AML-193 (cell line): ENCODE measurements at places on chromosomes 7 and 10.

GRCh38 chr10:124569623-124570470, 108.2 kb downstream of the LHPP start:
- DNase-seq: no peak

DNA sequence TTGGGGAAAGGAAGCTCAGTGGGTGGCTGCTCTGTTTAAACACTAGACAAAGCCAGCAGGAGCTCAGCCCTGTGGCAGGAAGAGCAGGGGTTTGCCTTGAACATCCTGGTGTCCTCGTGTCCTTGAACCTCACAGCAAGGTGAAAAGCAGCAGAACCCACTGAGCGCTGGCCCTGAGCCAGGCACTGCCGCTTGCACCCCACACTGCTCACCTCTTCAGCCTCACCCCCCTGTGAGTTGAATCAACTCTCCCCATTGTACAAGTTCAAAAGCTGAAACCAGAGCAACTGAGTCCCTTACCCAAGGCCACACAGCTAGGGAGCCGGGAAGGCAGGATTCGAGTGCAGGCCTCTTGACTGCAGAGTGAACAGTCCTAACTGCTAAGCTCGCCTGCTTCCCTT, 32.0 kb downstream of the SLC29A3 start:
- DNase-seq: no peak

DNA sequence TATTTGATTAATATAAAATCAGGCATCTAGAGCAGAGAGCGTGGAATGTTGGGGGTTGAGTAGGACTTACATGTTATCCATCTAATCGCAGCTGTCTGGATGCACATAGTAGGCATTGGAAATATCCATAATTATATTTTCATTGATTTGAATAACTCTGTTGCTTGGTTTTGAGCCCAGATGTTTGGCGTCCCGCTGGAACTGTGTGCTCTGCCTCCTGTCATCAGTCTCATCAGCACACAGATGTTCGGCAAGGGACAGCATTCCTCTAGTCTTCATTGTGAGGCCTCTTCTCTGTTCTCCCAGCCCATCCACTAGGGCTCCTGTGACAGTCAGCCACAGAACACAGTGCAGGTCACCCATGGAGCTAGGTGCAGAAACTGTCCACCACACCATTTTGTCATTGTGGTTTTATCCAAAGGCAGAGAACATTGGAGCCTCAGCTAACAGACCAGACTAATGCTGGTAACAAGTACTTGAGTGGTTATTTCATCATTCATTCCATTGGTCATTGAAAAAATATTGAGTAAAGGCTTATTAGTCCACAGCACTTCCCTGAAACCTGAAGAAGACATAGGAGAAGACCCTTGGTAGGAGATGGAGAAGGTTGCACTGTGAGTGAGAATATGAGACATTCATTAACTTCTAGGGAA, 927.4 kb downstream of the LRMDA start:
- no peak for DNase-seq

DNA sequence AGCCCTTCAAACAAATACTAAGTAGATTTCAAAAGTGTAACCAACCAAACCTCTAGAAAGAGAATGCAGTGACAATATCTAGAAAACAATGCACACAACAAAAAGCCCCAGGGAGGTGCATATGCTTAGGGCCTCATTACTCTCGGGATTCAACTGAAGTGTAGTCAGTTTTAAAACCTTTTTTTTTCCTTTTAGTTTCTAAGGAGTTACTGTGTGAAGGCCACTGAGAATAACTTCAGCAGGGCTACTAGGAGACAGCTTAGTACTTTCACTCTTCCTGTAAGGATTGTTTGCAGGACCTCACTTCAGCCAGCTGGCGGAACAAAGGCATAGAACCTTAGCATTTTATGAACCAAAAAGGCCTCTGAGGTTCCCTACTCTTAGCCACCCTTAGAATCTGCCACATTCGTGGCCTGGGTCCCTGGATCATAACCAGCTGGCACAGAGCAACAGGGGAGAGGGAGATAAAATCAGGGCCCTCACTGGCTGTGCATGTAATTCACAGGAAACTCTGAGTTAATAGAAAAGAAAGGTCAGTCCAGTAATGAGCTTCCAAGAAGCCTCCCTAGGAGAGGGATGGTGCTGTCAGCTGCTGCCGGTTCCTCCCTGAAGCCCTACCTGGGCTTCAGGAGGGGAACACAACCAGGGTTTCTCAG, 3.6 kb downstream of the VOPP1 start:
- DNase-seq: no peak

DNA sequence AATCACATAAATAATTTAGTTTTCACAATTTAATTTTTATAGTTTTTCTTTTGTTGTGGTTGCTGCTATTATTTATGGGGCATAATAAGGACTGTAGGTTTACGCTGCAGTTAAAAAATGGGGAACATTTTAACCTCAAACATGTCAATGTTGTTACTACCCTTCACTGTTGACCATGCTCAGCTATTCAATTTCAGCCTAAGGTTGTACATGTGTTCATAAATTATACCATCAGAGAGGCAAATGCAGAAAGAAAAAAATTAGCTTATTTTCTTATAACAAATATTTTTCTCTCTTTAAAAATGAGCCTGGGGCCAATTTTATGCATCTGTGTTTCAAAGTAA, 110.1 kb upstream of the PITRM1 start:
- DNase-seq: no peak

- DNase-seq: no peak
Observed at GRCh38 chr7:16438988-16439387, 17.6 kb upstream of the CRPPA start.

GRCh38 chr10:34520084-34520483, 295.0 kb downstream of the PARD3 start:
- DNase-seq: no peak

DNA sequence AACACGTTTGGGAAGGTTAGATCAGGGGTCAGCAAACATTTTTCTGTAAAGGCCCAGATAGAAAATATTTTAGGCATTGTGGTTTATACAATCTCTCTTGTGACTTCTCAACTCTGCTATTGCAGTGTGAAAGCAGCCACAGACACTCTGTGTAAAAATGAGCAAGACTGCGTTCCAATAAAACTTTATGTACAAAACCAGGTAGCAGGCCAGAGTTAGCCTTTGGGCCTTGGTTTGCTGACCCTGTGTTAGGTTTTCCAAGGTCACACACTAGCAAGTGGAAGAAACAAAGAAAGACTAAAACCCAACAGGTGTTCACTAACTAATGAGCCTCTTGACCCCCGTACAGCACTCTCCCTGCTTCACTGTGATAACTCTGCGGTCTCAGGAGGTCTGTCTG, 14.9 kb upstream of the PAXIP1 start:
- DNase-seq: no peak

DNA sequence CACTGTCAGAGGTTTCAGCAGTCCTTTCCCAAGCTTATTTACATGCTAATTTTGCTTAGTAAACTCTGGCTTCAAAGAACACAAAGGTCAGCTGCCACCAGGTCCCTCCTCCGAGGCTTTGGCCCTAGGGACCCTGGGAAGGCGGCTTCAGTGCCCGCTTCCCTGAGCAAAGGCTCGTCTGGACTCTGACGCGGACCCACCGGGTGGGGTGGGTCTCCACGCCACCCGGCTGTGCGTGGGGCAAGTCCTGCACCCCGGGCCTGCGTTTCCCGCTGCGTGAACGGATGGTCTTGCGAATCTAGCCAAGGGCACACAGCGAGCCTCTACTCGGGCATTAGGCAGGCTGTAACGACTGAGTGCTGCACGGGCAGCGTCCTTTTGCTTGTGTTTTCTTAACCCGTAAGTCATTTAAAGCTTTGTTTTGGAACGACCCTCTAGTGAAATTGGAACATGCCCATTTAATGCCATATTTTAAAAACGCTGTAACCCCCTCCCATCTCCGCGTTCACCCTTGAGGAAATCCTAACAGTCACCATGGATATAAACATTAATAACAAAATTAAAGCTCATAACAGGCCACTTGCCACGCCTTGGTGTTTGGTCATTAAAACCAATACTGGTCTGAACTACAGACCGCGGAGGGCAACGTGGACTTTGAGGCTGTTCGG, 828 bp downstream of the BNIP3 start:
- DNase-seq: no peak

DNA sequence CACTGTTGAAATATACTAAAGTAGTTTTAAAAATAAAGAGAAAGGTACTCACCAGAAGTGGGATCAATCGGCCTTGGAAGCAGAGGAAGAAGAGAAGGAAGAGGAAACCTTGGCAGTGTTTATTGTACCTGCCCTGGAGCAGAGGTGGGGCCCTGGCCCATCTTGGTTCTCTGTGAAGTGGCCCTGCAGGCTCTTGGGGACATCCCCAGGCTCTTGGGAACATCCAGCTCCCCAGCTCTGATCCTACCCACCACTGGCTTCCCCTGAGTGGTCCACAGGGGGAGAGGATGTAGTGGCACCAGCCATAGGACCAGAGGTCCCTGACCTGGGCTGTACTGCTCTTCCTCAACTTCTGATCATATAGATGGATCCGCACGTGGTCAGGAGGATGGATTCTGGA, 22.3 kb upstream of the RET start:
- no peak for DNase-seq

DNA sequence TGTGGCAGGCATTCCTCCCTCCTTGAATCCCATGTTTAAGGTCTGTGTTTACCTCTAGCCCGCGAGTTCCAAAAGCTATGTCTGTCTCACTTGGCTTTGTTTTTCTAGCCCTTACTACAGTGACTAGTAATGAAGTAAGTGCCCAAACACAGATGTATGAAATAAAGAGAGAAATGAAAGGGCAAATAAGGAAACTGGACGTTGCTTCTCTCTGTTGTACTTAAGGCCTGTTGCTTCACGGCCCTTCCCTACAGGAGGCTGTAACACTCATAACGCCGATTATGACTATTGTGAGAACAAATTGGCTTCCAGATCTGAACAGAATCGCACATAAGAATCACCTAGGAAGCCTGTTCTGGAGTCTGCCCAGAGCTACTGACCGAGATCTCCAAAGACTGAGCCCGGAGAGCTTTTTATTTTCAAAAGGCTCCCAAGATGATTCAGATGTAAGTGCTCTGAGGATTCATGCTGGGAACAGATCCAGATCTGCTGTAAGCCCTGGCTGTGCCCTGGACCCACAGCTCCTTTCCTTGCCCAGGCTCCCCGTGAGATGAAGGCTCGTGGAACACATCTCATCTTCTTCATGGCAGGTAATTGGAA, 432.6 kb downstream of the SDK1 start:
- DNase-seq: no peak

DNA sequence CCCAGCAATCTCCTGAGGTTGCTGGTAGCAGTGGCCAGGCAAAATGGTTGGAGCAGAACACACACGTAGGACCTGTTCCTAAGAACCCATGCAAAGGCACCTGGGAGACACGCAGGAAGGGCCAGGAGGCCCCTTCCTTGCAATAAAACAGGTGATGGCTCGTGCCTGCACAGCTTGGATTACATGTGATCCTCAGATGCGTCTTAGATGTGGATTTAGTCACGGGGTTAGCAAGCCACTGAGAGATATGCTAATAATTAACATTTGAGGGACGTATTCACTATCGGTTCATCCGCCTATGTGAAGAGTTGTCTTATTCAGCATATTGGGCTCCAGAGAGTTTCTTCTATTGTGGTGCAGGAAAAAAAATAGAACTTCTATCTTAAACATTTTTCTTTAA, 4.6 kb upstream of the RHEB start:
- no peak for DNase-seq

GRCh38 chr7:98870121-98870651, 372 bp upstream of the TMEM130 start:
- peak; percentile 28 for DNase-seq

- no peak for DNase-seq
Observed at GRCh38 chr7:65809259-65809981, 63.5 kb upstream of the VKORC1L1 start.

GRCh38 chr7:139043823-139044812, 8.3 kb upstream of the ZC3HAV1L start:
- DNase-seq: no peak

DNA sequence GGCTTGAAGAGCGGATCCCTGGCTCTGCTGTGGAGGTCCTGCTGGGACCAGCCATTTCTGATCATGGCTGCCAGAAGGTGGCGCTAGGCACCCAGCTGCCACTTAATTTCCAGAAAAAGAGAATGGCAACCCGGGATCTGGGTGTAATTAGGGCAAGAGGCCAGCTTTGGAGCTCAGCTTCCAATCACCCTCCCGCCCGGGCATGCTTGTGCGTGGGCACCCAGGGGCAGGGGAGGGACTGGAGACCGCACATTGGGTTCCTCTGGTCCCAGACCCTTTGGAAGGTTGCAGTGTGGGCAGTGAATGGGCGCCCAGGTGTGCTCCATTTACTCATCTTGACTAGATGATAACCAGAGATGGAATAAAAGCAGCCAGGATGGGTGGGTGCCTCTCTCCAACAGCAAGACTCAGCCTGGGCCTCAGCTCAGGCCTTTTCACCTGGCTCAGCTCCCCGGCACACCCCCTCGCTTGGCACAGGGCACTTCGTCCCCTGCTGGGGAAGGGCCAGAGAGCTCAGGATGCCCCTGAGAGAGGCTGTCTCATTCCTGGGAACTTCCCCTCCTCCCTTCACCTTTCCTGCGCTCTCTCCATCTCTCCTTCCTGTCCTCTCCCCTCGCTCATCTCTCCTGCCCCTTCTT, 14.7 kb downstream of the FAM241B start:
- DNase-seq: peak; percentile 18

- DNase-seq: no peak
Observed at GRCh38 chr10:48343106-48343505, 36.6 kb downstream of the MAPK8 start.

DNA sequence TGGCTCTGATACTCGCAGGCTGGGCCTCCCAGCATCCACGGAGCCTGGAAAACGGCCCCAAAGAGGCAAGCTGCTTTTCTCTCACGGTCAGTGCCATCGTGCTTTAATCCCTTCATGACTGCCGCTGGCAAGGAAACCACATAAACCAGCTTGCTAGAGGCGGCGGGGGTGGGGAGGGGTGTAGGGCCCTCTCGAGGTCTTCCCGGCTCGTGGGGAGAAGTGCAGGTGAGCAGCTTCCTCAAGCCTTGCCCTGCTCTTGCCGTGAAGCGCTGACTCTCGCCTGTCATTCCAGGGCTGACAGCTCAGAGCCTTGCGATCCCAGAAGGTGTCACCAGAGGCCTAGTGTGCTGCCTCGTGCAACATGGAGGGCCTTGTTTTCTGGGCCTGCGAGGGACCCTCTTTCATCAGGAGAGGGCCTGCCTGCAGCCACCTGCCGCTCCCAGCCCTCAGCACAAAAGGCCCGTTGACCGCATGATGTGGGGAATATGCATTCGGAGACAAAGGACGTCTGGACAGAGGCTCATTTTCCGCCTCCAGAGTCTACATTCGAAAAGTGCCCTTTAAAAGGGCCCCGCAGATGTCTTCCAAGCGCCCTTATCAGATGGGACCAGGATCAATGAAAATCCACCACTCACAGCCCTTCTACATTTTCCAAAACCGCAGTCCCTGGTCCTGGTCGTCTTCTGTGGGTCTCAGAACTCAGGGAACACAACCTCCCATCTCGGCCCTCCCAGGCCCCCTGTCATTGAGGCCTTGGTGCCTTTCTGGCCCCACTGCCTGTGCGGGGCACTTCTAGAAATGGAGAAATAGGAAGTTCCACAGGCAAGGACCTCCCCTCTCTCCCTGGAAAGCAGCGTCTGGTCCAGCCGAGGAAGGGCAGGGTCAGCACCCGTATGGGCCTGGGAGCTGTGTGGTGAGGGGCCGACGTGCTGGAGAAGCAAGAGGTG, 58.7 kb downstream of the ZRANB1 start:
- DNase-seq: no peak

- no peak for DNase-seq
Observed at GRCh38 chr10:76124280-76124679, 692.9 kb downstream of the LRMDA start.
